ENCODE measurements at places on chromosomes 7 and 10.

GRCh38 chr7:120278773-120279172, 5.8 kb downstream of the KCND2 start:
- no peak for DNase-seq

- DNase-seq = no peak
Measured at GRCh38 chr7:16309129-16309528, 112.2 kb downstream of the CRPPA start.

DNA sequence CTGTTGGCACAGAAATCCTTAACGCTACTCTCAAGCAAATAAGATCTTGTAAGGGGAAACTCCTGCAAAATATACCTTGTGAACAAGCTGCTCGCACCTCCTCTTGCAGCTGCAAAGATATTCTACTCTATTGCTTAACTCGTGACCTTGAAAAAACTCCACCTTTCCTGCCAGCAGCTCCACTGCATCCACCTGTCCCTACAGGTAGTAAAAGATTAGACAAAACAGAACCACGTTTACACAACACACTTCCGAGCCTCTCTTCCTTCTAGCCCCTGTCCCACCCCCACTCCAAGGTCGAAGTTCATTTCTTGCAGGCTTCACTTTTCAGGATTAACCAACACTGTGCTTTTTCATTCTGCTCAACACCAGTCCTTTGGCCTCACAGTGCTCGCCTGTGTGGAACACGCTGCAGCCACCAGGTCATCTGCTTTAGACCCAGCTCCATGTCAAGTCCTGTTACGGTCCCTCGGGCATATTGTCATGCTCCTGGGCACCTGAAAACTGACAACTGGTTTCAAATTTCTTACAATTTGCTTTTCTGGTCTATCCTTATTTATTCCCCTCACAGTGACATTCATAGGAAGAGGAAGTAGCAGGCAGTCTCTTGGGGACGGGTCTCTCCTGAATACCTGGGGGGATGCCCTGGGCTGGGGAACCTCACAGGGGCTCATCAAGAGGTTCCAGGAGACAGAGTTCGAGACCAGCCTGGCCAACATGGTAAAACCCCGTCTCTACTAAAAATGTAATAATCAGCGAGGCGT, 165.8 kb upstream of the KLF14 start:
- no peak for DNase-seq

DNA sequence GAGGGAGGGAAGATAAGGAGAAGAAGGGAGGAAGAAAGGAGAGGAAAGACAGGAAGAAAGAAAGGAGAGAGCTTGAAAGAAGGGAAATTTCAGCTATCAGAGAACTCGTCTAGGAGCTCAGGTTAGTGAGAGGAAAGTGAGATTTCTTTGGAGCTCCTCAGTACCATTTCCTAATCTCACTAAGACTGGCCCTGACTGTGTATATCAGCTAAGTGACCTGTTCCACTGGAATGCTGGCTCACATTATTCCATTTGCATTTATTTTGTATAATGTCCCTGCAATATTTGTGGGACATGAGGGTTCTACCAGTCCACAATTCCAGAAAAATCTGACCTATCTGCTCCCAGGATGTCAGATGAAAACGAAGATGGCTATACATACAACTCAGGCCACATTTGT, 114.7 kb upstream of the CELF2 start:
- no peak for DNase-seq

DNA sequence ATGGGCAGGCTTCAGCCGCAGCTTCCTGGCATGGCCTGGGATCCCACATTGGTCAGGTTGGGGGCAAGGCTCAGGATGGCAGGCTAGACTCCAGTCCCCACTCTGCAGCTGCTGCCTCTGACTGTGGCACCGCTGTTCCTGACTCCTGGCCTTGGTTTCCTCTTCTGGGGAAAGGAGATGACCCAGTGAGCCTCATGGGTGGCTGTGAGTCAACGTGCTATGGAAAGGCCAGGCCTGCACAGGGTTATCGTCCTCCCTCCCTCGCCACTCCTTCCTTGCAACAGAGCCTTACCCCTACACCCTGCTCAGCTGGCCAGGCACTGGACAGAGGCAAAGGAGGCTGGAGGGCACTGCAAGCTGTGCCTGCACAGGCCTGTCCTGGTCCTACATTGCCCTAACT, 36.1 kb upstream of the CHST15 start:
- no peak for DNase-seq

GRCh38 chr10:86165666-86166065, 200.9 kb downstream of the GRID1 start:
- DNase-seq = no peak

DNA sequence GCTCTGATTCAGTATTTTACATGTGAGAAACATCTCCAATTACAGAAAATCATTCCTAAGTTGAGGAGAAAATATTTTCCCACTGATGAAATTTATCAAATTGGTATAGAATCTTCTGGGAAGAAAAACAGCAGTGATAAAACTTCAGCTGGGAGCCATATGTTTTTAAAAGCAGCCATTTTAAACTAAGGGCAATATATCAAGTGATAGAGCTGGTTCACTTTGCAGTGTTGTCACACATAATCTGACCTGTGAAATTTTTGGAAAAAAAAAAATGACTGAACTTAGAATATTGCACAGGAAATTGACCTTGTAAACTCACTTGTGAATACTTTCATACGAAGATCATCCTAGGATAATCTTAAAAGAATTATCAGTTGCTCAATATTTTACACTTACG, 10.5 kb upstream of the EZH2 start:
- DNase-seq = no peak

DNA sequence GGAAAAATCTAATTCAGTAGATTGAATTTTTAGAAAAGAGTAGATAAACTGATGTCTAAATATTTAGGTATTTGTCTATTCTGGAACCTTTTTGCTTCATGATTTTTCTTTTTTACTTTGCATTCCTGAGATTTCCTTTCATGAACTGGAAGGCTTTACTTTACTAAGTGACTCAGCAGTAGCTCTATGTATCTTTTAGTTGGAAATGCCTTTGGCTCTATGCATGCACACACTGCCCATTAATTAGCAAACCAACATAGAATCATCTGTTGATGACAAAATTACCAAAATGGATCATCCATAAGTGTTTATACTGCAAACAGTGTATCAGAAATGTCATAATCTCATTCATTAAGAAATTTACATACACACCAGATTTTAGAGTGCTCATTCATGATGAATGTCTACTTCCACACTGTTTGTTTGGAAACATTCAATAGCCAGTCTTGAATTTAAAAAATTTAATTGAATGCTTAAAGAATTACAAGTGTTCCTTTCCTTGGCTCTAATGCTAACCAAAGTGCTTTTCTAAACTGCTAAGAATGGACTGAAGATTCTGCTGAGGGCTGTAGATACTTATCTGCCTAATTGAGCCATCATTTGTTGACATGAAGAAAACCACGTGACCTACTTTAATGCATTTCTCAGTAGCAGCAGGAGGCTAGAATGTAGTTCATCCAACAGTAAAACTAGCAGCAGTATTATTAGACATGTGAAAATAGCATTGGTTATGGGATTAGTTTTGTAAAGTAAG, 282.0 kb downstream of the ADK start:
- no peak for DNase-seq

- DNase-seq = no peak
Measured at GRCh38 chr10:15155978-15156656, 12.4 kb downstream of the NMT2 start.

DNA sequence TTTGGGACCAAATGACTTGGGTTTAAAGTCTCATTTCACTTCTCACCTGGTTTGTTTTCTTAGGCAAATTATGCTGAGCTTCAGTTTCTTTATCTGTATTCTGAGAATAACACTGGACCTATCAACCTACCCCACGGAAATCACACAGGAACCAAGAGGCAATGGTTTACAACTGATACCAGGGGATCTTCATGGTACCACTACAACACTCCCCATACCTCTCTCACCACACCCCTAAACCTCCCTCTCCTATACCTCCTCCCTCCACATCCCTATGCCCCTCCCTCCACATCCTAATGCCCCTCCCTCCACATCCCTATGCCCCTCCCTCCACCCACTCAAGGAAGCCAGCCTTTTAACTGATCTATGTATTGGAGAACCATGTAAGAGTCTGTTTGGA, 9.9 kb downstream of the FAM204A start:
- DNase-seq = no peak

- DNase-seq = no peak
Measured at GRCh38 chr10:15035385-15036301, 8.1 kb upstream of the OLAH start.

- no peak for DNase-seq
Measured at GRCh38 chr10:119630300-119630699, 20.9 kb upstream of the BAG3 start.

DNA sequence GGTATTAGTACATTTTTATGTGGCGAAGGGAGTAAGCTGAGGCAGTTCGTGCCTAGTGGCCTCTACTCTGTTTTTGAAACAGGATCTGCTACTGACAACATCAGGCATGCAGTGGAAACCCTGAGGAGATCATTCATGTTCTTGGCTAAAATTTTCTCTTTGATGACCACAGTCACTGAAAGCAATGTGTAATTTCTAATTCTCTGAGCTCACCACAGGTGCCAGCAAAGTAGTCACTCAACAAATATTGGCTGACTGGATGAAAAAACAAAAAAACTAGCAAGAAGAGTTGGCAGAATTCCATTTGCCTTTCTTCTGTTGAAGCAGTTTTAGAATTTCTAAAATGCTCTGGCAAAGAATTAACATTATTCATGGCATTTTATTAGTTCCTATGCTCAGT, 176.5 kb upstream of the KCTD7 start:
- no peak for DNase-seq

Measured in right lung (tissue), 10 donors.